Naive thymus-derived CD8-positive, alpha-beta T cell (primary cell): ENCODE measurements at places on chromosomes 12 and 14.

DNA sequence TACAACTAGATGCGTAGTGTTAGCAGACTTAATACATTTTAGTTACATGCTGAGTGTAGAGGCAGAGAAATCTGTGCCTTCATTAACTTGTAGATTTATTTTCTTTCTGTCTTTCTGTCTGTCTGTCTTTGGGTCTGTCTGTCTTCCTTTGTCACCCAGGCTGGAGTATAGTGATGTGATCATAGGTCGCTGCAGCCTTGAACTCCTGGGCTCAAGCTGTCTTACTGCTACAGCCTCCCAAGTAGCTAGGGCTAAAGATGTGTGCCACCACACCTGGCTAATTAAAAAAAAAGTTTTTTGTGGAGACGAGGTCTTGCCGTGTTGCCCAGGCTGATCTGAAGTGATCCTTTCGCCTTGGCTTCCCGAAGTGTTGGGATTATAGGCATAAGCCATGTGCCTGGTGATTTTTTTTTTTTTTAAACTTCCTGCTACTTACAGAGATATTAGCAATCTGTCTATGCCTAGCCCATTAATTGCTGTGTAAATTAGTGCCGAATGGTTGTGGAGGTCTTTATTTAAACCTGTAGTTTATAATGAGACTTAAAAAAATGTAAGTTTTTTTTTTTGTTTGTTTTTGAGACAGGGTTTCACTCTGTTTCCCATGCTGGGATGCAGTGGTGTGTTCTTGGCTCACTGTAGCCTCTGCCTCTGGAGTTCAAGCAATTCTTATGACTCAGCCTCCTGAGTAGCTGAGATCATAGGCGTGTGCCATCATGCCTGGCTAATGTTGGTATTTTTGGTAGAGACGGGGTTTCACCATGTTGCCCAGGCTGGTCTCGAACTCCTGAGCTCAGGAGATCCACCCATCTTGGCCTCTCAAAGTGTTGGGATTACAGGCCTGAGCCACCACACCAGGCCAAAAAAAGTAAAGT lies 22.8 kb downstream of the ERC1 start:
- no peaks in the 10 kb centered on the region for H3K27me3 ChIP-seq
- H3K27ac ChIP-seq, result no peak overlapping the region
- DNase-seq, result no peak
- no peak overlapping the region for H3K4me3 ChIP-seq
- no peaks in the 10 kb centered on the region for H3K36me3 ChIP-seq

- no peak overlapping the region for H3K27ac ChIP-seq
- peaks cover 2% of the 10 kb centered on the region for H3K27me3 ChIP-seq
- no peaks in the 10 kb centered on the region for H3K4me1 ChIP-seq
These were observed 56.6 kb downstream of the BCL2L14 start for GRCh38 chr12:12127304-12127703.

GRCh38 chr14:102759456-102760187 lies 17.6 kb upstream of the TRAF3 start:
- H3K36me3 ChIP-seq, result no peaks in the 10 kb centered on the region
- H3K4me1 ChIP-seq, result peaks cover 2% of the 10 kb centered on the region
- H3K27ac ChIP-seq, result no peak overlapping the region
- no peak for DNase-seq
- H3K27me3 ChIP-seq, result no peaks in the 10 kb centered on the region
- no peak overlapping the region for H3K4me3 ChIP-seq

DNA sequence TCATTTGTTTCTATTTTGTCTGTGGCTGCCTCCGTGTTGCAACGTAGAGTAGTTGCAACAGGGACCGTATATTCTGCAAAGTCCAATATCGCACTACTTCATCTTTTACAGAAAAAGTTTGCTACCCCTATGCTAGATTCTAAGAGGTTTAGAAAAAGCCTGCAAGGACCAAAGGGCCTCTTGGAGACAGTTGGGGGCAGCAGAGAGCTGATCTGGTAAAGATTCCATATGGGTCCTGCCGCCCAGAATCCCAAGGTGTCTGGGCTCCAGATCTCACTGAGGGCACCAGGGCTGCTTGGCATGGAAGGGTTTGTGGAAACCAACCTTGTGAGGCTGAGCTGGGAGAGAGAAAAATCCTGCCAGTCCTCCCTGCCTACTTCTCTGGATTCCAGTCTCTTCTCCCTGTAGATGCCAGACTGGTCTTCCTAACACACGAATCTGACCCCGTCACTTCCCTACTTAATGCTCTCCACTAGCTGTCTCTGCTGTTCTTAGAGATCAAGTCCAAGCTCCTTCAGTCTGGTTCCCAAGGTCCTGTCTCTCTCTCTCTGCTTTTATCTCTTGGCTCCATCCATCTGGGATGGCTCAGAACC lies 74.6 kb downstream of the GLRX5 start:
- H3K4me1 ChIP-seq, result peaks cover 2% of the 10 kb centered on the region
- no peak for DNase-seq

DNA sequence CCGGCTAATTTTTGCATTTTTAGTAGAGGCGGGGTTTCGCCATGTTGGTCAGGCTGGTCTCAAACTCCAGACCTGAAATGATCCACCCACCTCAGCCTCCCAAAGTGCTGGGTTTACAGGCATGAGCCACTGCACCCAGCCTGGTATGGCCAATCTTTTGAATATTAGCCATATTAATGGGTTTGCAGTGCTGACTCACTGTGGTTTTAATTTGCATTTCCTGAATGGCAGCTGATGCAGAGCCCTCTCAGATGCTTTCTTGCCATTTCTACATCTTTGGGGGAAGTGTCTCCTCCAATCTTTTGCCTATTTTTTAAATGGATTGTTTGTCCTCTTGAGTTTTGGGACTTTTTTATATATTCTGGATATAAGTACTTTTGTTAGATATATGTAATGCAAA lies 55.5 kb upstream of the NPAS3 start:
- no peak overlapping the region for H3K27ac ChIP-seq
- H3K36me3 ChIP-seq, result no peaks in the 10 kb centered on the region
- no peaks in the 10 kb centered on the region for H3K4me1 ChIP-seq
- no peak overlapping the region for H3K4me3 ChIP-seq

- H3K4me3 ChIP-seq, result no peak overlapping the region
- no peak for DNase-seq
- H3K36me3 ChIP-seq, result no peaks in the 10 kb centered on the region
- H3K27ac ChIP-seq, result no peak overlapping the region
These were observed 4.3 kb upstream of the CD63 start for GRCh38 chr12:55733021-55733555.

DNA sequence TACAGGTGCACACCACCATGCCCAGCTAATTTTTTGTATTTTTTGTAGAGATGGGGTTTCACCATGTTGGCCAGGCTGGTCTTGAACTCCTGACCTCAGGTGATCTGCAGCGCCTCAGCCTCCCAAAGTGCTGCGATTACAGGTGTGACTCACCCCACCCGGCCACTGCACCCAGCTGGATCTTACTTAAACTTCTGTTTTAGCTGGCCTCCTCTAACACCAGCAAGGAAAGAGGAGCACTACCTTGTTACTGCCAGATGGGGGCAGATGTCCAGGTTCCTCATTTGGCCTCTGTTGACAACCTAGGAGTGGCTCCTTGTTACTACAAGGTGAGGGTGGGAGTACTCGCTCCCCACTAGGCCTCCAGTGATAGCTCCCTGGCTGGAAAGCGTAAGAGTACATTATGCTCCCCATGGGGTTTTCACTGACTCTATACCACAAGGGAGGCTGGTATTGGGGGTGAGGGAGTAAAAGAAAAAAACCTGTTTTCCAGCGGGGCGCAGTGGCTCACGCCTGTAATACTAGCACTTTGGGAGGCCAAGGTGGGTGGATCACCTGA lies 13.2 kb upstream of the ARF6 start:
- peak overlapping the region; percentile 40 for H3K27ac ChIP-seq
- H3K36me3 ChIP-seq, result no peaks in the 10 kb centered on the region
- no peaks in the 10 kb centered on the region for H3K4me1 ChIP-seq
- no peak overlapping the region for H3K4me3 ChIP-seq
- peak; percentile 49 for DNase-seq

DNA sequence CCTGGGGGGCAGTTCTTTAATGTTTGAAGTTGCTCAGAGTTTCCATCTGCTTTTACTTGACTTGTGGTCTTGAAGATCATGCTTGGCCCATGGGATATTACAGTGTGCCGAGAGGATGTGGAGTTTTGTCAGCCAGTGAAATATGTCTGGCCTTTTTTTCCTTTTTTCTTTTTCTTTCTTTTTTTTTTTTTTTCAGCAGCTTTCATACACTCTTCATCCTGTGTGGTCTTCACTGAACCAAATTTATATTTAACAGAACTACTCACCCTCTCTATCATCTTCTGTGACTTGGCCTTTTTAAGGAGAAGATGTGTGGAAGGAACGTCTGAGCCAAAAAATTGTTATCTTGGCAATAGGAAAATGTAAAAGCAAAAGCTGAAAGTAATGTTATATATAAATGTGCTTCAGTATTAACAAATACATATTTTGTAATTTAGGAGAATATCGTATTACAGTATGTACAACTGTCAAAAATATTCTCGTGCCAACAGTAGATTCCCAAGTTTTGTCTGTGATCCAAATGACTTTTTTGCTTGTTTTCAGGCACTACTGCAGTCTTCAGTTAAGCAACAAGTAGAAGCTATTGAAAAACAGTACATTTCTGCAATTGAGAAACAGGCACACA lies 200.6 kb downstream of the CCDC91 start:
- DNase-seq, result no peak
- peaks cover 36% of the 10 kb centered on the region for H3K36me3 ChIP-seq
- no peaks in the 10 kb centered on the region for H3K27me3 ChIP-seq
- no peak overlapping the region for H3K27ac ChIP-seq

DNA sequence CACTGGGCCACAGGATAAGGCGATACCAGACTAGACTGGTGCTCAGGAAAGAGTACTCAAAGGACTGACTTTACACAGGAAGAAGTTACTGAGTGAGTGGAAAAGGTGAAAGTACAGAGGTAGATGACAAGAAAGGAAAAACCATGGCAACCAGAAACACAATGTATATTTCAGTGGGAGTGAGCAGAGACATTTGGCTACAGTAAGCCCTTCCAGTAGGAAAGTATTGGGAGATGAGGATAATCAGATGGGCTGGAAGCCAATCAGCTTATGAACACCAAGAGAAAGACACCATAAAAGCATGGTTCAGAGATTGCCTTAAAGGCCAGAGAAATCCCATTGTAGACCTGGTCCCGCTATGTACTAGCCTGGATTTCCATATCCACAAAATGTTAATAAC lies 51.6 kb downstream of the TMTC1 start:
- H3K4me3 ChIP-seq, result no peak overlapping the region
- peaks cover 13% of the 10 kb centered on the region for H3K27me3 ChIP-seq
- no peak overlapping the region for H3K27ac ChIP-seq
- no peak for DNase-seq
- no peaks in the 10 kb centered on the region for H3K36me3 ChIP-seq
- no peaks in the 10 kb centered on the region for H3K4me1 ChIP-seq

DNA sequence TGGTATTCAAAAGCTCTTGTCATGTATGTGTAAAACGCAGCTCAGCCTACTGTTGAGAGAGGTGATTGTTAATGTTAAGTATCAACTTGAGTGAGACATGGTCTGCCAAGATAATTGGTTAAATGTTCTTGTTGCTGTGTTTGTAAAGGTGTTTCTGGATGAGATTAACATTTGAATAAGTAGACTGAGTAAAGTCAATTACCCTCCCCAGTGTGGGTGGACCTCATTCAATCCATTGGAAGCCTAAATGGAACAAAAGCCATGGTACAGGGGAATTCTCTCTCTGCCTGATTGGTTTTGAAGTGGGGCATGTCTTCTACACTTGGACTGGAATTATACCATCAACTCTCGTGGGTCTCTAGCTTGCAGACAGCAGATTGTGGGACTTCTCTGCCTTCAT lies 63.8 kb upstream of the RERGL start:
- no peak overlapping the region for H3K27ac ChIP-seq
- no peak for DNase-seq
- no peaks in the 10 kb centered on the region for H3K36me3 ChIP-seq
- H3K4me3 ChIP-seq, result no peak overlapping the region
- no peaks in the 10 kb centered on the region for H3K27me3 ChIP-seq

- H3K4me3 ChIP-seq, result no peak overlapping the region
- DNase-seq, result no peak
- peaks cover 55% of the 10 kb centered on the region for H3K4me1 ChIP-seq
- H3K27me3 ChIP-seq, result no peaks in the 10 kb centered on the region
These were observed 81.2 kb downstream of the BTG1 start for GRCh38 chr12:92064422-92064821.

GRCh38 chr12:108340037-108340436 lies 926 bp upstream of the CMKLR1 start:
- no peak overlapping the region for H3K27ac ChIP-seq
- no peak for DNase-seq
- no peaks in the 10 kb centered on the region for H3K36me3 ChIP-seq
- peaks cover 18% of the 10 kb centered on the region for H3K27me3 ChIP-seq
- H3K4me3 ChIP-seq, result no peak overlapping the region

- H3K4me1 ChIP-seq, result peaks cover under 1% of the 10 kb centered on the region
- no peak overlapping the region for H3K27ac ChIP-seq
- peaks cover 15% of the 10 kb centered on the region for H3K36me3 ChIP-seq
- DNase-seq, result no peak
These were observed 14.0 kb upstream of the CRIP2 start for GRCh38 chr14:105460616-105461015.

DNA sequence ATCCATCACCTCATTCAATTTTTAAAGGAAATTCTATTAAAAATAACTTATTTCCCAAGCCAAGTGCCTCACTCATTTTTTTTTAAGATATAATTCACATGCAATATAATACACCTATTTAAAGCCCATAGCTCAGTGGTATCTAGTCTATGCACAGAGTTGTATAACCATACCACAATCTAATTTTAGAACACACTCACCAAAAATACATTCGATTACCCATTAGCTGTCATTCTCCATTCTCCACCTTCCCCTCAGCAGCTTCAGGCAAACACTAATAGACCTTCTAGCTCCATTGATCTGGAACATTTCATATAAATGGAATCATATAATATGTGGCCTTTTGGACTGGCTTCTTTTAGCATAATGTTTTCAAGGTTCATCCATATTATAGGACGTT lies 49.5 kb downstream of the CLMN start:
- no peaks in the 10 kb centered on the region for H3K36me3 ChIP-seq
- H3K27ac ChIP-seq, result no peak overlapping the region
- no peak overlapping the region for H3K4me3 ChIP-seq
- peaks cover 6% of the 10 kb centered on the region for H3K4me1 ChIP-seq
- no peak for DNase-seq
- peaks cover 6% of the 10 kb centered on the region for H3K27me3 ChIP-seq

DNA sequence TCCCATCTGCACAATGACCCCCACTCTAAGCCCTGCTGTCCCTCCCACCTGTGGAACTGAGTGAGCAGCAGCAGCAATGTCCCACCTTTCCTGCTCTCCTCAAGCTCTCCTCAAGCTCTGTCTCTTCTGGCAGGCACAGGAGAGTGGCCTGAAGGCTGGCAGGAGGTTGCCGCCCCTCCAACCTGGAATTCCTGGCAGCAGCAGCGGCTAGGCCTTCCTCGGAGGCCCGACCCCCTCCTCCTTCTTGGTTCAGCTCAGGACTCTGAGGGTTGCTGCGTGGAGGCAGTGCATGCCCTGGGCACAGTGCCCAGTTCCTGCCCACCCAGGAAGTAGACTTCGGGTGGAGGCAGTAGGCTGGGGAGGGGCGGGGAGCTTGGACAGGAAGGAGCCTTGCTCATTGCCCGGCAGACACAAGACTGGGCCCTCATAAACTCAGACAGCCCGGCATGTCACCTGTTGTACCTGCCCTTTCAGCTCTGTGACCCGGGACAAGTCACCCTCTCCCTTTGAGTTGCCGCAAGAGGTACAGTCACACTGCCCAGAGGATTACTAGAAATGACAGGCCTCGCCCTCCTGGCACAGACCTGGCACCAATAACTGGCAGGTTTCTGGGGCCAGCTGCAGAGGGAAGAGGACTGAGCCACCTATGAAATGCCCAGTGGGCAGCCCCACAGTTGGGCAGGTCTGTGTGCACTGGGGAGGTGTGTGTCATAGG lies 2.1 kb upstream of the SERPINA1 start:
- no peak for DNase-seq
- no peaks in the 10 kb centered on the region for H3K27me3 ChIP-seq
- no peaks in the 10 kb centered on the region for H3K36me3 ChIP-seq
- peaks cover 5% of the 10 kb centered on the region for H3K4me1 ChIP-seq
- no peak overlapping the region for H3K27ac ChIP-seq
